ENCODE measurements at places on chromosomes 4 and X.

DNA sequence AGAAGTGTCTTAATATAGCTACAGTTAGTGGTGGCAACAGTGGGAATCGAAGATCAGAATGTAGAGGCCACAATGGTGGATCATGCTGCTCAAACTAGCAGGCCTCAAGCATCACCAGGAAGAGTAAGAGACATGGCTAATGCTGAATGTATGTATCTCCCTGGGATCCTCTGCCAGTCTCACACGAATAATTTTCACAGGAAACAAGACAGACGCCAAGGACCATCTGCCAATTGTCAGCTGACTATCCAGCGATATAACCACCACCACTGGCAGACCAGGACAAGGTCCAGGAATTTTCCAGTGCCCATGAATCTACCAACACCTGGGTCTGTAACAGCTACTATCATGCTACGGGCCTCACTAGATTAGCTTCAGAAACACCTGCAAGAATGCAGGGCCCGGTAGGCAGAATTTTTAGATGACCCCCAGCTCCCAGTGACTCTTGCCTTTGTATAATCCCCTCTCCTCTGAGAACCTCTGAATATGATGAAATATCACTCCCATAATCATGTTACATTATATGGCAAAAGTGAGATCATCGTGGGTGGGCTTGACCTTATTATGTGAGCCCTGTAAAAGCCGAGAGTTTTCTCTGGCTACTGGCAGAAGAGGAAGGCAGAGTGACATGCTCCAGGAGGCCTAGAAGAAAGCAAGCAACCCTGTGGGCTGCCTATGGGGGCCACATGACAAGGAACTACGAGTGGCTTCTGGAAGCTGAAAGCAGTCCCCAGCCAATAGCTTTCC, 429.8 kb downstream of the BCOR start:
- no peak for DNase-seq

DNA sequence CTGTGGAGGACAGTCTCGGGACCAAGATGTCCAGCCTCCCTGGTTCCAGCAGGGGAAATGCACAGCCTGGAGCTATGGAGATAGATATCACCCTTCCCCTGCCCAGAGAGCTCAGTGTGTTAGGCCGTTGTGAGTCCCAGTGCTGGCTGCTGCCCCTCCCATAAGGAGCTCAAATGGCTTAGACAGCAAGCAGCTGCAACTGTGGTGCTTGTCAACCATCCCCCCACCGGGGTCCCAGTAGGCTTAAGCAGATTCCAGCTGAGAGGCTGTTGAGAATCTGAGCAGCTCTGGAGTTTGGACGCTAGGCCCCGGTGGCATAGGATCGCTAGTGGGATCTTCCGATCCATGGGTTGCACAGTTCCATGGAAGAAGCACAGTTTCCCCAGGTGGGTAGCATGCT, 181.8 kb upstream of the POF1B start:
- no peak for DNase-seq

- no peak for DNase-seq
These were observed 80.0 kb upstream of the AFAP1 start for GRCh38 chr4:8019396-8020365.

DNA sequence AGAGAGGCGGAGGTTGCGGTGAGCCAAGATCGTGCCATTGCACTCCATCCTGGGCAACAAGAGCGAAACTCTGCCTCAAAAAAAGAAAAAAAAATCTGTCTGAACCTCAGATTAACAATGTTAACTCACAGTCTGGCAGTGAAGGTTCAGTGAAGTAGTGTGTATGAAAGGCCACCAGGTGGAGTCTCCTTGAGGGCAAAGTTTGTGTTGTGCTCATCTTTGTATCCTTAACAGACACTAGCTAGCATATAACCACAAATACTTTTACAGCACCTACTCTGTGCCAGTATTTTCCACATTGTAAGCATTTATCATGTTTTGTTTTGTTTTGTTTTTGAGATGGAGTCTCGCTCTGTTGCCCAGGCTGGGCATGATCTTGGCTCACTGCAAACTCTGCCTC, 46.0 kb upstream of the MGST2 start:
- no peak for DNase-seq

DNA sequence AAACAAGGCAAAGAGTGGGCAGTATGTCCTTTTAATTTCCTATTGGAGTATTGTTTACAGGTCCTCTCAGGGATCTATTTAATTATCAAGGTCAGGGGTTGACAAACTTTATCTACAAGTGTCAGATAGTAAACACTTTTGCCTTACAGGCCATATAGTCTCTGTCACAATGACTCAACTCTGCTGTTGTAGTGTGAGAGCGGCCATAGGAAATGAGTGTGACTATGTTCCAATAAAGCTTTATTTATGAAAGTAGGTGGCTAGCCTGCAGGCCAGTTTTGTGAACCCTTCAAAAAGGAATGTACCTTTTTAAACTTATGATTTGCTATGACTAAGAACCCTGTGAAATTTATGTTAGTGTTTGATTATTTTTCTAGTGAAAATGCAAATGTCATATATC, 156.1 kb downstream of the GPAT3 start:
- no peak for DNase-seq

DNA sequence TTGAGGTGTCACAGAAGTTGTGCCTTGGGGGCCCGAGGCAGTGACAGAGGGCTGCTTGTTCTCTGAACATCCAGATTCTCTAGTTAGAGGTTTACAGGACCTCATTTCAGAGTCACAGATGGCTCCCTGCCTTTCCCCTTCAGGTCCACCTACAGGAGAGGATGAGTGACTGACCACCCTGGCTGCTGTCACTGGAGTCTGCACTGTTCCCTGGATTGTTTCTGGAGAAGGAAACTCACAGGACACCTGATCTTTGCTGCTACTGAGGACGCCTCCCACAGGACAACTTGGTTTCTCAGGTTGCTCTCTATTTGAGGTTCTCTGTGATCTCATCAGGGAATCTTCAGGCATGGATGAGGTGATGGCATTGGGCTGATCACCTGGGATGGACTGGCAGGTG, 58.3 kb downstream of the GPRIN3 start:
- no peak for DNase-seq

DNA sequence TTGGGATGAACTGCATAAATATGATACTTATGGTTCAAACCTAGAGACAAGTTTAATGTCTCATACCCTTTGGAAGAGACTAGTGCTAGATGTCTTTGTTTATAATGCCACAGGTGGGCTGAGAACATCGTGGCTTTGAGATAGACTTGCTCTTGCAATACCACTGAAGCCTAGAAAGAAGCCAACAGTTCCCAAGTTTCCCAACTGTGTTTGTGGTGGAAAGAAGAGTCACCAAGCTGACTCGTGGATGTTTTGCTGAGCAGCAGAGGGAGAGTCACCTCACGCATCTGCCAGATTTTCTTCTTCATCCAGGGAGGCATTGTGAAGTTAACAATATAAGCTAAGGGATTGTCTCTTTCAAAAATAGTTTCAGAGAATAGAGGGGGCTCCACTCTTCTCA, 1076.2 kb downstream of the C4orf33 start:
- no peak for DNase-seq

GRCh38 chr4:37628977-37629609, 57.1 kb downstream of the RELL1 start:
- no peak for DNase-seq

DNA sequence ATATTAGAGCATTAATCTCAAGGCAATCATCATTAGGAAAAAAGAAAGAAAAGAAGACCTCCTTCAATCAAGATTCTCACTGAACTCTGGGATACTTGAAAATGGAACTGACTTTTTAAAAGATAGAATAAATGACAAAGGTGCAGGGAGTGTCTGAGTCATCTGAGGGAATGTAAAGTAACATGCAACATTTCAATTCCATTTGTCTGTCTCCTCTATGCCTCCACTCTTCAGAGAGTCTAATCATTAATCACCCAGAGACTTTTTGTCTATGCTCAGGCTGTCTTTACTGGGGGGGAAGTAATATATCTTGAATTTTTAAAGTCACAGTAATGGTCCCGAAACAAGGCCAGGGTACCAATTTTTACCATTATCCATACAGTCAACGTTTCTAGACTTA, 55.0 kb upstream of the PACRGL start:
- DNase-seq: no peak

DNA sequence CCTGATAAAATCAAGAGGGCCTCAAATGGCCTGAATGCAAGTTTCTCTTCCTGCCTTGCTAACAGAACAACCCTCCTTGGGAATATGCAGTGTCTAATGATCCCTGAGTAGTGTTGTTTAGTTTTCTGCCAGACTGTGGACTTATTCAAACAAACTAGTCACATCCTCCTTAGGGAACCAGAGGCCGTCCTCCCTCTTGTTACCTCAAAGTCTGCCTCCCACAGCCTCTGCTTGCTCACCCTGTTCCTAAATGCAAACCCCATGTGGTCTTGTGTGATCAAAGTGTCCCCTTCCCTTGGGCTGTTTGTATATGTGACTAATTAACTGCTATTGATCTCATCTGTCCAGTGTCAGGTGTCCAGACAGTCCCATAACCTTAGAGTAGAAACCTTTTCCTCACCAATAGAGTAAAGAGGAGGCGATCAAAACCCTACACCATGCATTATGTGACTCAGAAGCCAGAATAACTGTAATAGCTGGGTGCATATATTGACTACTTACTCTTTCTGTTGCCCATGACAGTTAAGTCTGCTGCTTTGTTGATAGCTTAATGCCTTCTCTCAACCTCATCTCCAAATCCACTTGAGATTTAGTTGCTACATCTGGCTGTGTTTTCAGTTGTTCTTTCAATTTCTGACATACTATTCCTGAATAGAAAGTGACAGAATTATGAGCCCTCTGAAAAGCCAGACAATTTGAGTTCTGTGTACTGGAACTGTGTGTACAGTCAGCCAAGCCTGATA, 473.0 kb upstream of the NWD2 start:
- DNase-seq: no peak

DNA sequence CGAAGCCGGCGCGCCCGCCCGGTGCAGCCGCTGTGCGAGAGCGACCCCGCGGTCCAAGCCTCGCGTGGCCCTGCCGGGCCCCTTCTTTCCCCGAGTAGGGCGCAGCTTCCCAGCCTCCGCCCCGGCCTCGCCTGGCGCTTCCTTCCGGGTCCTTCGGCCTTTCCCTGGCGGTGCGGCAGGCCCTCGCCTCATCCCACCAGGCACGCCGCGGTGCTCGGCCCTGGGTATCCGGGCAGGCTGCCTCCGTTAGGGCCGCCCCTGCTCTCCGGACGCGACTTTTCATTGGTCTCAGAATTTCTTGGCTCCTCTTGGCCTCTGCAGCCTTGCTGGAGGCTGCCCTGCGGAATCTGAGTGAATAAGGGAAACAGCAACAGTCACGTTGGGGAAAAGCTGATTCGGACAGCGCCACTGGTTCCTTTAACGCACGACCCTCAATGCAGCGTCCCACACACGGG, 429 bp downstream of the UVSSA start:
- DNase-seq: peak; percentile 20

DNA sequence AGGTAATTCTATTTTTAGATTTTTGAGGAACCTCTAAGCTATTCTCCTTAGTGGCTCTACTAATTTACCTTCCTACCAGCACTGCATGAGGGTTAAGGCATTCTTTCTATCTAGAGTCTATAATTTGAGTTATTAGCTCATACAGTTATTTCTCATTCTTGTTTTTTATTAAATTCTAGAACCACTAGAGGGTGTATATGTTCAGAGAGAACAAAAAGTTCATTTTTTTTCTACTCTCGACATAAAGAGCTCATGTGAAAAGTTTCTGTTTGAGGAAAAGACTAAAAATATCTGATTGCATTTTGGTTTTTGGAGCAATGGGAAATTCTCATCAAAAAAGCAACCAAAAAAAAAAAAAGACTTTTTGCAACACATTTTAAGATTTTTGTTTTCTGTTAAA, 57.0 kb upstream of the LRAT start:
- no peak for DNase-seq

GRCh38 chrX:96440941-96441340, 243.7 kb upstream of the DIAPH2 start:
- no peak for DNase-seq

GRCh38 chr4:23877758-23878229, 12.1 kb downstream of the PPARGC1A start:
- DNase-seq: no peak

DNA sequence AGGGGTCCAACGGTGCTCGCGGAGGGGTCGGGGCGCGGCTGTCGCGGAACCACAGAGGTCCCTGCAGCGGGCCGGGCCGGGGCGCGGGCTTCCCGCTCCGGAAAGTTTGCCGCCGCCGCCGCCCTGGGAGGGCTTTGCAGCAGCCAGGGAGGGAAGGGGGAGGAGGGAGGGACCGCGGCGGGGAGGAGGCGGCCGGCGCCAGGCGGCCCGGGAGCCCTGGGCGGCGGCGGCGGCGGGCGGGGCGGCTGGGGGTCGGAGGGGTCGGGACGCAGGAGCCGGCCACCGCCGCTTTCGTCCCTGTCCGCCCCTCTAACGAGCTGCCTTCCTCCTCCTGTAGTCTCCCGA, 375 bp downstream of the FGFR3 start:
- DNase-seq: peak; percentile 17

GRCh38 chrX:55867181-55867651, 149.7 kb downstream of the RRAGB start:
- DNase-seq: no peak

Measured in stimulated activated CD4-positive, alpha-beta T cell treated with anti-CD3 and anti-CD28 coated beads, Interleukin-12 subunit alpha, Interleukin-12 subunit beta, amount 100 ng/mL, for 24 hours (primary cell).